Activated CD4-positive, CD25-positive, alpha-beta regulatory T cell treated with anti-CD3 and anti-CD28 coated beads, Interleukin-2, amount 50 U/mL, for 16 hours (primary cell): ENCODE measurements at places on chromosomes 4 and X.

GRCh38 chr4:42101446-42101975 is 50.9 kb downstream of the BEND4 start:
- no peak for DNase-seq

DNA sequence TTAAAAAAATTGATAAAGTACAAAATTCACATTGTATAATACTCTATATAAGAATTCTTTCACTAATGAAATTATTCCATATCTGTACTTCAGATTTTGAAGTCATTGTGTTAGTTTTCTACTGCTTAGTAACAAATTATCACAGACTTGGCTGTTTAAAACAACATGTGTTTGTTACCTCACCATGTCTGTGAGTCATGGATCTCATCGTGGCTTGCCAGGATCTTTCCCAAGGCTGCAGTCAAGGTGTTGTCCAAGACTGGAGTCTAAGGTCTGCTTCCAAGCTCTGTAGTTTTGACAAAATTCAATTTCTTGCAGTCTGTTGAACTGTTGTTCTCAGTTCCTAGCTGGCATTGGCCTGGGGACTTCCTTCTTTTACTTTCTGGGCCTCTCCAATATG is 1286.9 kb downstream of the ADGRL3 start:
- no peak for DNase-seq

GRCh38 chrX:84415140-84415539 is 87.1 kb downstream of the HDX start:
- no peak for DNase-seq

DNA sequence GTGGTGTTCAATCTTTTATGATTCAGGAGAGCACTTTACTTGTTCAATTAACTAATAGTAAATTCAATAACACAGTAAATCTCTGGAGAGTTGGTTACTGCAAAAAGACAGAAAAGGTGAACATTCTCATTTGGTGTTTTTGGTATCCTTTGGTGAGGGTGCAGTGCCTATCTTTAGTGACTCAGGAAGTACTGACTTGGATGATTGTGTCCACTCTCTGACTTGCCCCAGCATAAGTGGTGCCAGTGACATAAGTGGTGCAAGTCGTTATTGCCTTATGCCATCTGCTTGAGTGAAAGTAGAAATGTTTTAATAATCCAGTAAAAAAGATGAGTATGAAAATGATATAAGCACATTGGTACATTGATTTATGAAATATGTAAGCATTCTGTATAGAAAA is 27.0 kb downstream of the GUCY1B1 start:
- no peak for DNase-seq

GRCh38 chrX:146278381-146278780 is 460.8 kb downstream of the SLITRK2 start:
- DNase-seq = no peak

DNA sequence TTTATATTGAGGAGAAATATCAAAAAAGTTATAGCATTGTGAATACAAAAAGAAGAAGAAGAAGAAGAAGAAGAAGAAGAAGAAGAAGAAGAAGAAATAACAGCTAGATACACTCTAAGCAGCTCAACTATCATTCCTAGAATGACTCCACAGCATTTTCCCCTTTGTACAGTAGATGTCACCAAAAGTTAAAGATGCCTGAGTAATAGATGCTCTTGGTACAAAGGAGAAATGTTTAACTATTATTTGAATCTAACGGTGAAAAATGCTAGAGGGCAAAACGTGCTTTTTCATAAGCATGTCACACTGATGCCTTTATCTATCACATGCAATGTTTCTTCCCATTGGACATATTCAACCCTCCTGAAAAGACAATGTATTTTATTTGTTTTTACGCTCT is 178.4 kb upstream of the GPRIN3 start:
- no peak for DNase-seq

DNA sequence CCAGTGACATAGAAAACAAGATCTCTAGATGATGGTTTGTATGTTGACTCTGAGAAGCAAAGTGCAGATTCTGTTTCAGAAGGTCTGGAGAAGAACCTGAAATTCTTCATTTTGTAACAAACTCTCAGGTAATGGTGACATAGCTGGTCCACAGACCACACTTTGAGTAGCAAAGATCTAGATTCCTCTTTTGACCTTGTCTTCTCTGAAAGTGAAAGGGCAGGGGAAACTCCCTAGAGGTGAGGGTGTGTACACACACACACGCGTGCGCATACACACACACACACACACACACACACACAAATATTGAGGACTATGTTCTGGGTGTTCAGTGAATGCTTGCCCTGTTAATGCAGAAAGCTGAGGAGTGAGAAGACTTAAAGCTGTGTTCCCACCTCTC is 110.1 kb downstream of the NHSL2 start:
- no peak for DNase-seq

GRCh38 chr4:8730159-8730558 is 137.6 kb downstream of the CPZ start:
- DNase-seq = no peak

GRCh38 chrX:68895341-68895755 is 66.5 kb downstream of the EFNB1 start:
- DNase-seq = no peak

DNA sequence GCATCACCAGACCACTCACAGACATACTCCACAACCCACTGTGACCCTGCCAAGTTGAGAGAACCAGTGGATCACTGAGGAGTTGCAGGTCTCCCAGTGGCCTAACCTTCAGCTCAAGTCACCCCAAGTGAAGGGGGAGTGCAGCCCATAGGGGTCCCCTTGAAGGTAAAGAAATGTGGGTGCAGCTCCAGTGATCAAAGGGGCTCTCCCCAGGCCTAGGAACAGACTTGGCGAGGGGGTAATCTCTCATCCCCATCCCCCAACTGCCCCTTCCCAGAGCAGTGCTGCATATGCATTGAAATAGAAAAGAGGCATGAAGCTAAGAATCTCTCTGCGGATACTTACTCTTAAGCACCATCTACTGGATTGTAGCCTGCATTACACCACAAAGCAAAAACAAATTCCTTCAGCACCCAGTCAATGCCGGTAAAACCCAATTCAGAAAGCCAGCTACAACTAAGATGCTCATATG is 27.0 kb downstream of the MAGEE1 start:
- no peak for DNase-seq

DNA sequence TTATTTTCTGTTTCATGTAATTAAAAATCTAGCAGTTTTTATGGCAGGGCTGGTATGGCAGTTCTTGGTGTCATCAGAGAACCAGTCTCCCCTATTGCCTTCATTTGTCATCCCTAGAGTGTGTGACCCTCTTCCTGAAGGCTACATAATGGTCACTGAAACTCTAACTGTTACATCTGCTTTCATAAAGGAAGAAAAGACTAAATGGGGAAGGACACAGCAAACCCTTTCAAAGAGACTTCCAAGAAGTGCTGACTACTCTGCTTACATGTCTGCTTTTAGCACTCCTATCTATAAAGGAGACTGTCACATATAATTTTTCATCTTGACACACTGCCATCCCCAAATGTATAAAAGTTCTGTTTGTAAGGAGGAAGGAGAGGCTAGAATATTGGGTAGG is 105.9 kb upstream of the DIAPH2 start:
- no peak for DNase-seq

DNA sequence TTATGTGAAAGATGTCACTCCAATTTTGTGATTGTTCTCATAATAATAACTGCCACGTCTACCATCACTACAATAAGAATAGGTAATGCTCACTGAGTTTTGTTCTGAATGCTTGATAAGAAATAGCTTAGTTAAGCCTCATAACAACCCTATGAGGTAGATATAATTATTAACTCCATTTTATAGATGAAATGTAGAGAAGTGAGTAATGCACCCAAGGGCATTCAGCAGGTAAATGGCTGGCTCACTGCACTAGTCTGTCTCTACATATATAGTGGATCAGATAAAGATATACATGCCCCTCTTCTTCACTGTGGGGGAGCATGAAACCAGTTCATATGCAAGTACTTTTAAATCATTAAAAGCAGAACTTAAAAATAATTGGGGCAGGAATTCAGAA is 65.8 kb upstream of the SLC4A4 start:
- DNase-seq = no peak

GRCh38 chrX:72003811-72004750 is 93.4 kb downstream of the NHSL2 start:
- DNase-seq = no peak

- no peak for DNase-seq
Measured at GRCh38 chr4:59565836-59566235, 1634.3 kb upstream of the ADGRL3 start.

DNA sequence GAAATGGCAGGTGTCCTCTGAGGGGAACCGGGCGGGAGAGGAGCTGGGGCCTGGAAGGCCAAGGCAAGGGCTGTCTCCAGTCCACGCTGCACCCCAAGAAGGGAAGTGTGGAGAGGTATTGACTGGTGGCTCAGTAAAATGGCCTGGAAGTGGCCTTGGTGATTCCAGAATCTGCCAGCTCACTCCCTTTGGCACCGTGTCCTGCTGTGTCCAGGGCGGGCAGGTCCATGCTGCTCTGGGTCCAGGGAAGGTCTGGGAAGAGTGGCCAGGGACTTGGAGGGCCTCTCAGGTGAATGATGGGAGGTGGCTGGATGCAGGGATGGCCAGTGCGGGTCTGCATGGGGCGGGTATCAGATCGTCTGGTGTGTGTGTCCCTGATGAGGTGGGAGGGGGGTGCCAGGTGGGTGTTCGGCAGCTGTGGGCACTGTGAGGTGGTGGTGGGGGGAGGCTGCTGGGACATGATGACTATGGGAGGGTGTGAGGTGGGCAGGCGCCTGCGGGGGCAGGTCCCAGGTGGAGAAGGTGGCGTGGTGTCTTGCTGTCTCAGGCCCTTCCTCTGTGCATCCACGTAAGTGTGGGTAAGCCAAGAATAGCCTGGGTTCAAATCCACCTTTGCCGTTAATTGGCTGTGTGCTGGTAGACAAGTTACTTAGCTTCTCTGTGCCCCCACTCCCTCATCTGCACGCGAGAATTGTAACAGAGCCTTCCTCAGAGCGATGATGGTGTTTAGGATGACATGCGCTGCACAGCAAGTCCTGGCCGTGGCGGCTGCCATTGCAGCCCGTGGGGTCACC is 17.7 kb downstream of the RGS12 start:
- DNase-seq = no peak
